ENCODE measurements at places on chromosomes 2 and 18. TPM values are rescaled to one million over a fixed set of nuclear protein-coding genes. Genes with fewer than 3 reads are reported as not detected.

GRCh38 chr2:60710707-60711106 is 45.4 kb upstream of the PAPOLG start:
- peak; percentile 4 for DNase-seq

DNA sequence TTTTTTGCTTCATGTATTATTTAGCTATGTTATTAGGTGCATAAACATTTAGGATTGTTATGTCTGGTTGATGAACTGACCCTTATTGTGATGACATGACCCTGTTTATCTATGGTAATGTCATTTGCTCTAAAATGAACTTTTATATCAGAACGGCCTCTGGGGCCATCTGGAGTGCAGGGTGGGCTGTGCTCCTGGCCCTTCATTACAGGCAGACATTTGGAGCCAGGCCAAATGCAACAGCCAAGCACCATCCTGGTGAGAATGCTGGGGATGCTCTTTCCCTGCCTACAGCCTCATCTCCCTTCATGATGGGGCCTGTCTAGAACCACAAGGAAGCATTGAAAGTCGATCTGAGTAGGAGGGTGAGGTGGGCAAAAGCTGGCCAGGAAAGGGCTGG is 38.0 kb downstream of the HJURP start:
- DNase-seq: peak; percentile 34

DNA sequence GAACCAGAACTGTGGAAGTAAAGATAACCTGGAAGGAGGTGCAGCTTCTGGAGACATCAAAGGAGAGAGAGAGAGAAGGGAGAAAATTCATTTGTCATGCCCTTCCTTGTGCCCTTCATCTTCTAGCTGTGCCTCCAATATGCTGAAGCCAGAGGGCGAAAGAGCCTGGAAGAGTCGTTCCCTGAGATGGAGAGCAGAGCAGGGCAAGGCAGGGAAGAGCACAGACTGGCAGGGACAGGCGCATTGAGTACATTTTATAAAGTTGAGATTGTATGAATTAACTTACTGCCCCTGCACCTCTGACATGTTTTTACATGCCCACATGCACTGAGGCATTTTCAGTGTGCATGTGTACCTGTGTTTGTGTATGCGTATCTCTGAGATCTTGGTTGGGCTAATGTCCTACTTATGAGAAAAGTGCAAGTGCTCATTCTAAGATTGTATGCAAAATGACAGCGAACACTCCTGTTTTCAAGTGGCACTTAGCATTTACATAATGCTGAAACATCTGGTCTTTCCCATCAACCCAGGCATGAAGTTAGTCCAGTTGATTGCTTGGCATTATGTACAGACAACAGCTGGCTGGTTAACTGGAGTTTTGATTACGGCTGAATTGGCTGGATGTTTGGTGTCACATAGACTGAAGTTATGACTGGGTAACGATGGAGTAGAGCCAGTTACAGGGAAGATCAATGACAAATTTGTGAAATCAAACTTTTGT is 23.7 kb upstream of the MMADHC start:
- DNase-seq: no peak

GRCh38 chr2:162688403-162688802 is 150.2 kb downstream of the KCNH7 start:
- DNase-seq: no peak

DNA sequence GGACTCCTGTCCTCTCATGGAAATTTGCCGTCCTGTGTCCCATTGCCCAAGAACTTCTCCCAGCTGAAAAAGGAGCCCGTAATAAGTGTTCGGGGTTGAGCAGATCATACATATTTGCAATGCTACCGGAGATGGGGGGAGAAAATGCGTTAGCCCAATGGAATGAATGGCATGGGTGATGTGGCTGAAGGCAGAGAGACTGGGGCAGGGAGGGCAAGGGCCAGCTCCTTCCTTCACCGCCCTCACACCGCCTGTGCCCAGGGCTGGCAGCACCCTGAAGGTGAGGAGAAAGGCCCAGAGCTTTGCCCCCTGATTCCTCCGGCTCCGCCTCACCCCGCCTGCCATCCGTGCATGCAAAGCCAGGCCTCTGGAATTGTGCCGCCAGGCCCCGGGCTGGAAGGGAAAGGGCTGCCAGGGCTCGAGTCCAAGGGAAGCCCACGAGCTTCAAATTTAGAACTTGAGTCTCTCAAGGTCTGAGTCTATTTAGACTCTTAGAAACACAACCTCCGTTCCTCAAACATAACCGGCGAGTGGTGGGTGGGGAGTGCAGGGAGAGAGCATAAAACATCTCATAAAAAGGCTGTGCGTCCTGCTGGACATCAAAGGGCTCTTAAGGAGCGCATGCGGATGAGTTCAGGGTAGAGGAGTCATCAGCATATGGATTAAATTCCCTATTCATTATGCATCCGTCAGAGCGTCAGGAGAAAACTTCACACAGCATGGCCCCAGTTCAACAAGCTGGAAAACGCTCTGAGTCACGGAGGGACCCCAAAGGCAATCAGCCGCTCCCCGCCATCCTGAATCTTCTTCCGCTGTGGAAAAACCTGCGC is 121.7 kb upstream of the GLI2 start:
- DNase-seq: no peak

DNA sequence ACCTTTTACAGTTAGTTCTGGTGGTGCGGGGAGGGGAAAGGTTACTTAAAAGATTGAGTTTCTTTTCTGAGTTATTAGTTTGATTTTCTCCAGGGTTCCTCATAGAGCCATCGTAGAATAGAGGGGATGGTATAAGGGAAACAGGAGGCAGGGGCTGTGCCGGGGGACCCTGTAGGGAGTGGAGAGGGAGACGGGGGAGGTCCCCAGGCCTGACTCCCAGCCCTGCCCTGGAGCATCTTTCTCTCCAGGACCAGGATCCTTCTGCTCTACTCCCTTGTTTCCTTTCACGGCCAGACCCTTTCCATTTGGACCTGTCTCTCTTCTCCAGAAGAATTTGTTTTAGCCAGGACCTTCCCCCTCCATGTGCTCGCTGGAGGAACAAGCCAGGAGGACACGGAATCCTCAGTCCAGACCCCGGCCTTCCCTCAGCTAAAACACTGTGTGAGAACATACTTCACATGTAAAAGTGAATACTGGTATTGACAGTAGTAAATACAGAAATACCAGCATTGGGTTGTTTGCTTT is 35.4 kb downstream of the DGKD start:
- no peak for DNase-seq

DNA sequence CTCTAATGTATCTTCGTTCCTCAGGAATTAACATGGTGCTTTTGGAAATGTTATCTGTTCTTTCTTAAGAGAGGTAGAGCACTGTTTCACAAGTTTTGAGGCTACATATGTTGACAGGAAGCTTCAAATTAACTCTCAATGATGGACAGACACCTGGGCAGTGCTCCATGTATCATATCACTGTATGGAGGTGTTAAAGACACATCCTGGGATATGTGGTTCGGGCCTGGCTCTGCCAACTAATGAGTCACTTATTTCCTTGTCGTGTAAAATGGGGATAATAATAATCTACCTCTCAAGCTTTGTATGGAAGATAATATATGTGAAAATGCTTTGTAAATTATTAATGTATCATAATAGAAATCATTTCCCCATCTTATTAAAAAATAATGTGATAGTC is 90.2 kb downstream of the PARD3B start:
- DNase-seq: no peak

DNA sequence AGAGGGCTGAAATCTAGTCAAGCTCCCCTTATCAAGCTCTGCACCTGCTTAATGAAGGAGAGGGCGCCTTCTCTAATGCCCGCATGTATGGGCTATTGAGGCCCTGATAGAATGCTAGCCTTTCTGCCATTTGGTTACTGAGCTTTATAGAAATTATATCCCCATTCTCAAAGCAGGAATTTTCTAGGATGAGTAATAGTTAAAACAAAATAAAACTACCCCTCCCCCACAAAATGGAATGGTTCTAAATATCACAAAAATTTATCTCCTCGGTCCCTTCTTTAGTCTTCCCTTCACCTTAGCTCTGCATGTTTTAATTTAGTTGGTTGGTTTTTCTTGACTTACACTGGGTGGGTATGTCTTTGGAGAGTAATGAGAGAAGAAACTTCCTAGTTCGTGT is 37.7 kb downstream of the CD28 start:
- no peak for DNase-seq

- DNase-seq: no peak
Measured at GRCh38 chr2:31889044-31889443, 121.8 kb downstream of the MEMO1 start.

DNA sequence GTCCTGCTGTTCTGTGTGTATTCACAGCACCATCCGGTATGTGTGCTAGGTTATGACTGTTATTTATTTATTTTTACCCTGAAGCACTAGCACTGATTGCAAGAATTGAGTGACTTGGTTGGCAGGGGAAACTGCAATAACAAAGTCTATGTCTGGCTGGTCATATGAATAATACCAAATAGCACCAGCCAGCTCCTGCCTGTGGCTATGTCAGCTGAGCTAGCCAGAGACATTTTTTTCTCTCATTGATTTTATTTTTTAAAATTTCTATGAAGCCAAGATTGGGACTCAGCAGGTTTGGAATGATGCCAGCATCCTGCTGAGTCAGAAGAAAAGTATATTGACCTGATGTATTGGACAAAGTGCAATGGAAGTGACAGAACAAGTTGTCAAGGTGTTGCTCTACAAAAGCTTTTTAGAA is 188.5 kb upstream of the CDH2 start:
- peak; percentile 37 for DNase-seq

DNA sequence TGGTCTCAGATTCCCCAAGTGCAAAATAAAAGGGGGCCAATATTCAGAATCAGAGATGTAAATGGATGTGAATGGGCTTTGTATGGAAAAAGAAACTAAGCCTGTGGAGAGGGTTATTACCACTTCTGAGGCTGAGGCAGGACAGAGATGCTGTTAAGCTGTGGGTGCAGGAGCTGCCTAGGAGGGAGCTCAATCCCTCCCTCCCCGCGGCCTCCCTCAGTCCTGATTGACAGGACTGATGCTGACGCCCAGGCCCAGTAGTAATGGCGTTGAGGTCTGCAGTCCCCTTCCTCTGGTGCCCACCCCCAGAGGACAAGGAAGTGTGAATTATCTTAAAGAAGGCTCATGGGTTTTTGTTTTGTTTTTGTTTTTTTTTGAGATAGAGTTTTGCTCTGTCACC is 40.4 kb downstream of the PSD4 start:
- no peak for DNase-seq

- no peak for DNase-seq
Measured at GRCh38 chr2:170180031-170180566, 2.2 kb downstream of the MYO3B start.

DNA sequence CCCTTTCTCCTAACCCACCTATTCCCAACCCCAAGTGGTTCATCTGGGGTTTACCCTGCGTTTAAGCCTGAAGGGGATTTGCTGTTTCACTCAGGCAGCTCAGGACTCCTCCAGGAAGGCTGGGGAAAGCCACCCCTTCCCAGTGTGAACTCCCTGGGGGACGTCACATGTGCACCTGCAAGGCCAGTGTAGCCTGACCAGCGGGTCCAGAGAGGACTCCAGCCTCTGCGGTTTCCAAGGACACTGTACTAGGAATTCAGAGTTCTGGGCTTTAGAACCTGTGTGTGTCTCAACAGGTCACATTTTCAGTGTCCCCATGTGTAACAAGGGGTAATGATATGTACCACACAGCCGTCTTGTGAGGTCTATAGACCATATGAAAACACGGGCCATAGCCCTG is 17.9 kb downstream of the EHD3 start:
- no peak for DNase-seq

DNA sequence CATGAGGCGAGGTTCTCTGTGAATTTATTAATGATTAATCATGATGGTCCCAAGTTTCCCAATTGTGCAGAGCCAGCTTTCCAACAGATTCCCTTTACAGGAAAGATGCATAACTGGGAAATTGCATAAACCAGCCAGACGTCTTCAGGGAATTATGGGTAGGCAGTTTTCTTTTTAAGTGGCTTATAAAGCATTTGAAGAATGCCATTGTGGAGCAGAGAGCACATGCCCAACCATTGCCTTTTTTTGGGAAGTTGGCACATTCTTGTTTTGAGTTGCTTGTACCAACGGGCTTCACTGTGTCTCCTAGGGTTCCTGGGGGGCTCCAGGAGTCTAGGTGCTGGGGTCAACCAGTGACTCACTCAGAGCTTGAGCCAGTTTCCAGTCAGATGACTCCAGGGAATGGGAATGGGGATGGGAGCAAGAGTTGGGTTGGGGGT is 231.7 kb upstream of the FOSL2 start:
- peak; percentile 29 for DNase-seq

- no peak for DNase-seq
Measured at GRCh38 chr2:38815936-38816335, 37.9 kb downstream of the GEMIN6 start.

DNA sequence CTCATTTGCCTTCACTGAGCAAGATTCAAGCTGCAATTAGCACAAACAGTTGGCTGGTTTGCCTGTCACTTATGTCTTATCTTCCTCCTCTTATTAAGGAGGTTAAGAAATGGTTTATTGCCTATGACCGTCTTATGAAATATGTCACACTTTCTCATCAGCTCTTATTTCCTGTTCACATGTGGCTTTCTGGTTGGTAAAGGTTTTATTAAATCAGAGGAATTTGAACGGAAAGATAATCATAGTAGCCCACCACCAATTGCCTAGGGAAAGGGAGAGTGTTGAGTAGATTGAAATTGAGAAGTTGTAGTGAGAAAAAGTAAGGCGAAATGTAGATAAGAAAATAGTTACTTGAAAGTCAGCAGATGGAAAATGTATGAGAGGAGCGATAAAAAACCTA is 4.2 kb upstream of the IL1R1 start:
- DNase-seq: no peak

DNA sequence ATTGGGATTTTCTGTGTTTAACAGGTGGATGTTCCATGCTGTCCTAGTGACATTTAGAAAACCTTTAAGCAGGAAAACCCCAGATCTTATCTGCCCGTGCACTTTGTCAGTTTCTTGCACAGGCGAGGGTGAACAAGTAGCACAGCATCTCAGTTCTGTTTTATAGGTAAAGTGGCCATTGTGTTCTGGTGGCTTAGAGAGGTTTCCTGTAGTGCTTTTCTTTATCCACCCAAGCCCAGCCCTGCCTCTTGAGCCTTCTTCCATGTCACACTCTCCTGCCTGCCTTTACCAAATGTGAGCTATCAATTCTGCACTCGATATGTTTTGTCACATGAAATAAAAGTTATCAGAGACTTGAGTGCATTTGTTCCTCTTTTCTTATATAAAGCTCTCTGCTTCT is 135.3 kb upstream of the NOSTRIN start:
- DNase-seq: no peak

- no peak for DNase-seq
Measured at GRCh38 chr2:73999881-74000597, 15.3 kb downstream of the TET3 start.

- no peak for DNase-seq
Measured at GRCh38 chr2:31688282-31688681, 107.5 kb upstream of the SRD5A2 start.

- no peak for DNase-seq
Measured at GRCh38 chr18:13583576-13584550, 142.5 kb downstream of the FAM210A start.

The CDKL4 gene
- 0.63 TPM for total RNA-seq

The SCYGR7 gene
- total RNA-seq: not detected

The CRYGC gene
- not detected for total RNA-seq

The CRYGD gene
- not detected for total RNA-seq

The SP140 gene
- total RNA-seq: 0.11 TPM

The TCF23 gene
- not detected for total RNA-seq

The VSNL1 gene
- 0.09 TPM for total RNA-seq

The SNRNP27 gene
- 103 TPM for total RNA-seq

The LOXL3 gene
- total RNA-seq: 62.0 TPM

The RETREG2 gene
- 48.8 TPM for total RNA-seq

The KATNAL2 gene
- 3.7 TPM for total RNA-seq
